Small intestine (tissue), 16 donors: ENCODE measurements at places on chromosomes 1 and 21.

DNA sequence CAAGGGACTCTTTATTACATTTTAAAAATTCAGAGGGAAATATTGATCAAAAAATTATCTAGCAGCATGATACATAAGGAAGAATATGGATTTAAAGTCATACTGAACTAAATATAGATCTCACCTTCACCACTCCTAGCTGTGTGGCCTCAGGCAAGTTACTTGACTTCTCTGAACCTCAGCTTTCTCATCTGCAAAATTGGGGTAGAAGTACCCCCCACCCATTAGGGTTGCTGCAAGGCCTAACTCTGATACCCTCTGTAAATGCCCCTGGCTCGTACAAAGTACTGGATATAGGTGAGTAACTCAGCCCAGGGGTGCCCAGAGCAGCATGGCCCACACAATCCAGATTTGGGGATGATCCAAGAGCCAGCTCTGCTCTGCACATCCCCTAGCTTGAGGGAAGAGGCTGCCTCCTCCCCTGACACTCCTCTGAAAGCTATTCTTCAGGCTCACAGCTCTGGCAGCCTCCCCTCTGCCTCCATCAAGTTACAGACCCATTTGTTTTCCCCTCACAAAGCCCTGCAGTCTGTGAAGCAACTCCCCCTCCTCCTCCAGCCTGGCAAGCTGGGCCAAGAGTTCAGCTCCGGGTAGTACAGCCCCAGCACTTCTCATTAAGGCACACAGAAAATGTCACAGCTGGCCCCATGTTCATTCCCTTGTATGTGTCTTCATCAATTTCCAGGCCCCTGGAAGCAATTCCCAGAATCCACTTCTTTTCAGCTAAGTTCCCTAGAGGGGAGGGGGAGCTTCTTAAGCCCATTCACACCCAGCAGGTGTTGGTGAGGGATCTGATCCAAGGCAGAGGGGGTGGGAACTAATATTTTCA is 143.7 kb downstream of the PLPP3 start:
- DNase-seq = no peak

- DNase-seq = no peak
Observed at GRCh38 chr1:71787699-71788098, 494.6 kb downstream of the NEGR1 start.

- DNase-seq = no peak
Observed at GRCh38 chr1:213994888-213995287, 7.1 kb downstream of the PROX1 start.

- no peak for DNase-seq
Observed at GRCh38 chr1:238738892-238739291, 647.5 kb upstream of the CHRM3 start.

DNA sequence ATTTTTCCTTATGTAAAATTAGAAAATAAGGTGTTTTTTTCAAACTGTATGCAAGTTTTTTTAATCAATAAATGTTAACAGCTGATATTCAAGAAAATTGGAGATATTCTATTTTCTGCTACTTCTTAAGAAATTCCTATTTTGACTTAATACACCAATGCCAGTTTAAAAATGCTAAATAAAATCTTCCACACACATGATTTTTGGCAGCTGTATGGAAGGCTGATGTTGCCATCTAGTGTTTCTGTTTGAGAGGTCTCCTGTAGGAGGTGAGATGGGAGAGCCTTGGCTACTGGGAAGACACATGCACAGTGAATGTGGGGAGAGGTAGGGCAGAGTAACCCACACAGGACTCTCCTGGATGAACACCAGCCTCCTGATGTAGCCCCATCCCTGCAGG is 29.2 kb upstream of the OR2B11 start:
- peak; percentile 47 for DNase-seq

DNA sequence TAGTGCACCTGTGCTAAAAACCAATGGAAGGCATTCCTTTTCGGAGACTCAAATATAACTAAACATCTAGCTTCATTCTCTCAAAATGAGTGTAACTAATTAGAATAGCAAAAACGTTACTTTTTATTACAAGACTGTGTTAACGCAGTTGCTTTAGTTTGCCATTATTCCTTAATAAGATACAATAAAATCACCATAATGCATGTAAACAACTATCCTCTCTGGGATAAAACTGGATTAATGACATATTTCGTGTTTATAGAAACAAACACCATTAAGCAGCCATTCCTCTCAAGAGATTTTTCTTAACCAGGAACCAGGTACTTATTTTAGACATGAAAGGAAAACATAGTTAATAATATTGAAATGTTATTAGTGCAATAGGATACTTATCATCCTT is 512.8 kb upstream of the B3GALT2 start:
- DNase-seq = no peak

- DNase-seq = no peak
Observed at GRCh38 chr1:79128722-79129121, 122.2 kb upstream of the ADGRL4 start.

GRCh38 chr1:104291156-104291555 is 541.5 kb downstream of the AMY1C start:
- DNase-seq = no peak

DNA sequence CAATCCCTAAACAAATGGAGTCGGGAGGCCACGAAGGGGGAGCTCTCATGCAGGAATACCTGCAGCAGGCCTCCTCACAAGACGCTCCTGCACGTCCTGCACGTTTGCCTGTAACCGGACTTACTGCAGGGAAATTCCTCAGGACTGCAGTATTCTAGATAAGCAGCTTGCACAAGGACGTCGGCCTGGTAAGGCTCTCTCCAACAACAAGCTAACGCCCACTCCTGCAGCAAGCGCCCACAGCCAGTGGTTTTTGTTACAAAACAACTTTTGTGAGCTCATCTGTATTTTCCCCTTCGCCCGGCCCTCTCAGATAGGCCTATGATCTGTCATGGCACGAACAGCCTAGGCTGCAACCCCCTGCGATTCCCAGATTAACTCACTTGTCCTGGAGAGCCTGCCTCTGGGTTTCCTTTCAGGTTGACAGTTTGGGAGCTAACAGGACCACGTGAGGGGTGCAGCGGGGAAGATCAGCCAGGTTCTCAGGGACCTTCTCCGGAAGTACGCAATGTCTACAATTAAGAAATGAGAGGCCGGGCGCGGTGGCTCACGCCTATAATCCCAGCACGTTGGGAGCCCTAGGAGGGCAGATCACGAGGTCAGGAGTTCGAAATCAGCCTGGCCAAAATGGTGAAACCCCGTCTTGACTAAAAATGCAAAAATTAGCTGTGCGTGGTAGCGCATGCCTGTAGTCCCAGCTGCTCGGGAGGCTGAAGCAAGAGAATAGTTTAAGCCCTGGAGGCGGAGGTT is 921 bp upstream of the MIB2 start:
- DNase-seq = peak; percentile 55

DNA sequence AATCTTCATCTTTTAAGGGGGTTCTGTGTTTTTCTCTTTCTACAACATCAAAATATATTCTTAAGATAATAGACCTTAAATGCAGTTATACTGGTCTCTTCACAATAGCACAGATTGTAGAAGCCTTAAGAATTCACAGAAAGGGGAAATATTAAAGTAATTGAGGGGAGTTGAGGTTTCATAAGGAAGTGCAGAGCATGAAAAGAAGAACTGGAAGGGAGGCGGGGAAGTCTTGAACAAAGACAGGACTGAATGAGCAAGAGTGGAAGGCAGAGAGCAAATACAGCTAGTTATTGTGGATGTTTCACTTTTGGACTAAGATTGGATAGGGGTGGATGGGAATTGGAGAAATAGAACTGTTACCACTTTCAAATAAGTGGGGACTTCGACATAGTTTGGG is 67.7 kb downstream of the PTGER3 start:
- DNase-seq = no peak

GRCh38 chr1:175090780-175091179 is 23.1 kb downstream of the TNN start:
- DNase-seq = no peak

- peak; percentile 54 for DNase-seq
Observed at GRCh38 chr1:230752407-230752806, 5.2 kb downstream of the CAPN9 start.

DNA sequence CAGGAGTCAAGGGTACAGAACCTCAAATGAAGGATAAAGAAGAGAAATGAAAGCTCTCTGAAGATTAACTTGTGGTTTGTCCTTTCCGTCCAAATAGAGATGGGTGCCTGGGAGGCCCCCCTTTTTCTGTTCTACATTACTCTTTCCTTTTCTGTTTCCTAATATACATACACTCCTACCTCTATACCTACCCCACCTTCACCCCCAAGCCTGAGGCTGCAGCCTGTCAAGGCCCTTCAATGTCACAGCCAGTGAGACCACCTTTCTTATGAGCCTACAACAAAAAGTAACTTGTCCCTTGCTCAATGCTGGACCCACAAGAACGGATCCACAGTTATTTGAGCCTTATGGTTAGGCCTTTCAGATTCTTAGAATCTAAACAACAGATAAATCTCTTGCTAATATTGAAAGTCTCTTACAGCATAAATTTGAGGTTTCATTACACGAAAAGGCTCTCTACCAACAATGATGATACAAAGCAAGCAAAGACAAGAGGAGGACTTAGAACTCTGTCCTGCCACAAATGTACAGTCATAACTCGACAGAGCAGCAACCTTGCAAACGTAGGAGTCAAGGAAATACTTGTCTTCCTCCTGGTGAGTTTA is 4.1 kb upstream of the TRAF3IP3 start:
- peak; percentile 40 for DNase-seq

- no peak for DNase-seq
Observed at GRCh38 chr1:86067626-86068025, 88.9 kb downstream of the COL24A1 start.

- DNase-seq = no peak
Observed at GRCh38 chr1:182146286-182146685, 84.8 kb upstream of the ZNF648 start.

DNA sequence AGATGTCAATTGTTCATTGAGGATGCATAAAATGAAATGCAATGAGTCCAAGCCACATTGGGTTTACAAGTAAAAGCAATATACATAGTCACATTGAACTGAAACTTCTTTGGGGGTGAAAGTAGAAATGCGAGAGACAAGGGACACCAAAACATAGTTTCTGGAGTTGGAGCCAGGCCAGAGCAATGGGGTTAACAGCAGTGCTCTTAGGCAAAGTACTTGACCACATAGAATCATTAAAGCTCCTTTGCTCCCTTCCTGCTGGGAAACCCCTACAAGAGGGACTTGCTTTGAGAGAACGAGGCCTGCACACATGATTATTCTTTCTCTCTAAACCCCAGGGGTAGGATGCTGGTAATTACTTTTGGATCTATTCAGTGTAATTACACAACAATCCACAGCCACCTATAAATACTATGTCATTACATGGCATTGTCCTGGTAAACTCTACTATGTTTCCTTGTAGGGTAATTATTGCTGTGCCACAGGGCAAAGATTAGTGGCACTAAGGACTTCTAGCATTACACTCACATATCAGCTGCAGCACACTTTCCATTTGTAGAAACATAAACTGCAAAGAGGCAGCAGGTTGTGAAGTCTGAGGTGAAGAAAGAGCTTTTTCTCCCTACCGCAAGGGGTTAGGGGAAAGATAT is 421.6 kb upstream of the PBX1 start:
- DNase-seq = peak; percentile 85

- no peak for DNase-seq
Observed at GRCh38 chr1:28812669-28813468, 899 bp downstream of the OPRD1 start.

DNA sequence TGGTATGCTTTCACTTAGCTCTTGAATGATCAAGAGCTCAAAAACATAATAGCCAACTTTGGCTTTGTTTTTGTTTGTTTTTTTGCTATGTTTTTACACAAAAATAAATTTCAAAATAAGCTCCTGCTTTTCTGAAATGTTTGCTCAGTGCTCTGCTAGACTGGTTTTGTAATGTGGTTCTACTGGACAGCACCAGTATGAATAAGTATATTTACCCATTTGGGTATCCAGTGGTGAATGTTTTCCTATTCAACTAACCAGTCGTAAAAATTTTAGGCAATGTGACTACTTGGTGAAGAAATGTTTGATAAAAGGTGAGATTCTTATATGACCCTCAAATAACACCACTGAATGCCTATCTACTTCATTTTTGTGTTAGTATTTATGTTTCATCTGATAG is 308.6 kb downstream of the PTPRC start:
- no peak for DNase-seq

DNA sequence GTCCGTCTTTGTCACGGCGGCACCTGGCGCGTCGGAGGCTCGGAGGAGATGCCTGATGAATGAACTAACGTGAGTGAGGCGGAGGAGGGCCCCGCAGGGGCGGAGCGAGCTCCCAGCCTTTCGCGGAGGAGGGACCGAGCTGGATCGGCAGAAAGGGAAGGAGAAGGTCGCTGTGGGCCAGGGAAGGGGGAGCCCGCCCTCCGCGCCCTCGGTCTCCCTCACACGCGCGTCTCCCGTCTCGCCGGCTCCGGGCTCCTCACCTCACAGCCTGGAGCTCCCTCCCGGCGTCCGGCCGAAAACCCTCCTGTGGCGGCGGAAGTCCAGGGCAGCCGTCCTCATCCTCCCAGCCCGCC is 519 bp downstream of the ZNF496 start:
- peak; percentile 74 for DNase-seq

DNA sequence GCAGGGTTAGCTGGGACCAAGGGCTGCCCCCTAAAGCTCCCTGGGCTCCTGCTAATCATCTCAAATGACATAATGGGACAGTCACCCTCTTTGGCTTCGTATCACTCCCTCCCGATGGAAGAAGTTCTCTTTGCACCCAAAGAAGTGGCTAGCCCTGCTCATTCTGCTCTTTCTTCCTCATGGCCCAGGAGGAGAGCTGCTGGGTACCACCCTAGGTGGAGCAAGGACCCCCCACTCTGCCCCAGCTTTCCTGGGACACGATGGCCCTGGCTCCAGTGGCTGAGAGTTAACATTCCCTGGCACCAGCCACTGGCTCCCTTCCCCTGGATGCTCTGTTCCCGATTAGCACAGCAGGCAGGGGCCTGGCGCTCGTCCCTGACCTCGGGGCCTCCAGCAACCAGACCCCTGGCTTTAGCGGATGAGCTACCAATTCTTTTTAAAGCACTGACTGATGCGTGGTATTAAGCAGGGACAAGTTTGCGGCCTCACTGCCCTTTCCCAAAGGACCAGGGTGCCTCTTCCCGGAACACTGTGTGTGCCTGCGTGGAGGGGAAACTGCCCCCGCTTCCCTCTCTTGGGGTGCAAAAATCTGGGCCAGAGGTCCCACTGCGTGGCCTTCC is 1.2 kb downstream of the MYOM3 start:
- DNase-seq = no peak

DNA sequence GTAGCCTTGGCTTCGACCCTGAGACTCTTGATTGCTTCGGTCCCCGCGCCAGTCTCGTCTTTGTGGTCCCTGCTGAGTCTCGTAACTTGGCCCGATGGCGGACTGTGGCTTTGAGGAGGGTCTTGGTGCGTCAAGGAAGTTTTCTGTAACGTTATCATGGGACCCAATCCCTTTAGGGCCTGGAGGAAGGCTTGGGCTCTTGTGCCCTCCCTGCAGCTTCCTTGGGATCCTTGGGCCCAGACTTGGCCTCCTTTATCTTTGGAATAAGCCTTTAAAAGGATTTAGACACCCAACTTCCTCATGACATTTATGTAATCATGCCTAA is 371 bp downstream of the ZMPSTE24 start:
- peak; percentile 9 for DNase-seq
